ENCODE measurements at places on chromosomes 7 and 10.

GRCh38 chr7:70484255-70484654 is 647.7 kb upstream of the GALNT17 start:
- no peak for DNase-seq

DNA sequence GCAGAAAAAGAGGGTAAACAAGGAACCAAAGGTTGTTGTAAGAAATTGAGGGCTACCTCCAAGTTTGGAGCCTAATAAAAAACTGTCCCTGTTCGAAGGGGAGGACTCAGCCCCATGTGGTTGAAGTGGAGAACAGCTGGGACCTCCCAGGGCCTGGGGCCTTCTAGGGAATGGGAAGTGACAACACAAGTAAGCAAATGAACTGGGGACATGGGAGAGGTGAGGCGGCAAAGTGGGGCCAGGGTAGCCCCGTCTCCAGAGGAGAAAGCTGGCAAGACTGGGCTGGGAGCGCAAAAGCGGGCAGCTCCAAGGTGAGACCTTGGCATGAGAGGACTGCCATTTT is 198.1 kb downstream of the ZNF438 start:
- DNase-seq = no peak

DNA sequence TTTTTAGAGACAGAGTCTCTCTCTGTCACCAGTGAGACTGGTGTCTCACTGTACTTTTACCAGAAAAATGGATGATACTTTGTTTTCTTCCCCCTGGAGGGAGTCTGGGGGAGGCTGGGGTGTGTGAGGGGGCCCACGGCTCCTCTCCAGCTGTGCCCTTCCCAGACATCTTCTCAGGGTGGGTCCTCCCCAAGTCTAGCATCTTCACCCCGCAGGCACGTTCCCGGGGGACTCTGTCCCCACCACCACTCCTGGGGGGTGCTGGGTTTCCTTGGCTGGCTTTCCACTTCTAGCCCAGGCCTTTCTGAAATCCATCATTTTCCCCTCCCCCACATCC is 61.8 kb upstream of the MKRN1 start:
- no peak for DNase-seq

DNA sequence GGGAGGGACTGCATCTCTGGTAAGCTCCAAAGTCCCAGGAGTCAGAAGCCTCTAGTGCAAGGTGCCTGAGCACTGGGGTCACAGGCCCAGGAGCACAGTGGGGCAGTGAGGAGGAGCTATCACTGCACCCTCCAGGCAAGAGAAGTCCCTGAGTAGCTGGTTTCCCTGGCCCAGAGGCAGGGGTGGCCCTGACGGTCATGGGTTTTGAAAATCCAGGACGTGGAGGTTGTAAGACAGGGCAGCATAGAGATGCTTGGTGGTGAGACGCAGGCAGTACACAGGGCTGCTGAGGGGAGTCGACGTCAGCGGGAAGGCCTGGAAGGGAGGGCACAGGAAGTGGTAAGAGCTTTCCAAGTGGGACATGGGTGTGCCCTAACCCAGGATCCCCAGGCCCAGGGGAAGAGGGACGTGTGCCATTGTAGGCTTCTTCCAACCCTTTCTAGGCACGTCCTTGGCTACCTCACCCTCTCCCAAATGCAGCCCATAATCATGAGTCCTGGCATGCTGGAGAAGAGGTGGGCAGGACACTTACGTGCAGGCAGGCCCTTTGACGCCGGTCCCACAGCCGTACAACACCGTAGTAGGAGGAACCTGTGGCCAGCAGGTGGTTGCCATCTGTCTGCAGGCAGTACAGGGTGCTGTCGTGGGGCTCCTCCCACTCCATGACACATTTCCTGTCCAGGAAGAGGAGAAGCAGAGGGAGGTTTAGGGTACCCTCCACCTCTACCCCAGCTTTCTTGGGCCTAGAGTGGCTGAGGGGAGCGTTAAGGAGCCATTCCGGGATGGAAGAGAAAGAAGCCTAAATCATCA is 23.2 kb downstream of the DPCD start:
- DNase-seq = no peak

GRCh38 chr10:11517150-11517549 is 94.3 kb downstream of the USP6NL start:
- DNase-seq = no peak

DNA sequence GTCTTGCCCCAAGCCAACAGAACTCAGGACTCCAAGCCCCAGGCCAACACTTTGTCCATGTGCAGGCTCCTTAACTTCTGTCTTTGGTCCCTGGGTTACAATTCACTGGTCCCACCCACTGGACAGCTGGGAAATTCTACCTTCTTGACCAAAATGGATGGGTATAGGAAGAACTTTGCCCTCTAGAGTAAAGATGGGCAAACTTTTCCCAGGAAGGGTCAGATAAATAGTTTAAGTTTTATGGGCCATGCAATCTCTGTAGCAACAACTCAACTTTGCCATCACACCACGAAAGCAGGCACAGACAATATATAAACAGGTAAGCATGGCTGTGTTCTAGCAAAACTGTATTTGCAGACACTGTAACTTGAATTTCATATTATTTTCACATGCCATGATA is 147.1 kb downstream of the PLXNA4 start:
- DNase-seq = no peak

DNA sequence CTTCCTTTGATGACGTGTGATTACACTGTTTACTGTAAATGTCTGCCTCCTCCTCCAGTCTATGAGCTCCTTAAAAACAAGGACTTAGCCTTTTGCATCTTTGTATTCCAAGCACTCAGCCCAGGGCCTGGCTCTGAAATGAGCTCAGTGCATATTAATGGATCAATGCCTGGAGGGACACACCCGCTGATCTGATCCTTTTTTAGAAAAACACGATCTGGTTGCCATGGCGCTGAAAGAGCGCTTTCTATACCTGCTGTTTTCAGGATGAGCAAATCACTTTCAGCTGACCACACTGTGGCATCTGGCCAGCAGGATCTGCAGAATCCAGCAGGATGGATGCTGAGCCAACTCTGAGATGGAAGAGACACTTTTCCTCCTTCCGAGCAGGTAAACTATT is 37.8 kb upstream of the GARS1 start:
- no peak for DNase-seq

DNA sequence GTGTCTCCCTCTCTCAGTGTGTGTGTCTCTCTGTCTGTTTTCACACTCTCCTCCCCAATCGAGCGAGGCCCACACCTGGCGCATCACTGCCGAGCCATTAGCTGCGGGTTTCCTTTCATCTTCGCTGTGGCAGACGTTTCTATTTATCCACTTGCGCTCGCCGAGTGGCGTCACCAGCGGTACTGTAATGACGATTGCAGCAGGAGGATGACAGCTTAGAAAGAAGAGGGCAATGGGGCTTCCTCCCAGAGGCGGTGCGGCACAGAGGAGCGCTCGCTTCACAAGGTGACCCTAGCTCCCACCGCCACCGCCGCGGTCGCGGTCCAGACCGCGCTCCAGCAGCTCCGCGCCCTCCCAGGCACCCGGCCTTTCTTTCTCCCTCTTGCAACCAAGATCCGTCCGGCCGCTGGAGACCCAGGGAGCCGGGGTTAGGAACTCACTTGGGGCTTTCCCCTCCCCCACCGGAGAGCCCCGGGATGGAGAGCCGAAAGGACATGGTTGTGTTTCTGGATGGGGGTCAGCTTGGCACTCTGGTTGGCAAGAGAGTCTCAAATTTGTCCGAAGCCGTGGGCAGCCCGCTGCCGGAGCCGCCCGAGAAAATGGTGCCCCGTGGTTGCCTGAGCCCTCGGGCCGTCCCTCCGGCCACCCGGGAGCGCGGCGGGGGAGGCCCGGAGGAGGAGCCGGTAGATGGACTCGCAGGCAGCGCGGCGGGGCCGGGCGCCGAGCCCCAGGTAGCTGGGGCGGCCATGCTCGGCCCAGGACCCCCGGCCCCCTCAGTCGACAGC is at the start of gene EVX1:
Gene EVX1, plus strand, starts transcription at position 248 of the 785 bp plus-strand sequence. Its CDS starts 229 bp downstream, at position 477.
- peak; percentile 59 for DNase-seq

DNA sequence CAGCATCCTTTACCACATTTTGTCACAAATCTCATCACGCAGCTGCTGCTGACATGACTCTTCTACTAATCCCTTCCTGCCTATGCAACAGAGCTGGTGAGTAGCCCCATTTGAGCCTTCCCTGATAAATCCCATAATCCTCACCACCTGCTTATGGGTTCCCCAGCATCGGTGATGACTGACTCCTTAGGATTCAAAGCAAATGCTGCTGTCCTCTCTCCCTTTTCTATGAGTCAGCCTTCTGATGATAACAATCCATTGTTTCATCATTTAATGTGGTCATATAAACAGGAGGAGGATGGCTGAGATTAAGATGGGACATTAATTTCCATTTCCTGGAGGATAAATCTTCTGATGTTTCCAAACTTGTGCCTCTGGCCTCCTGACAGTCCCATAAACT is 73.4 kb downstream of the SORCS1 start:
- DNase-seq = no peak

DNA sequence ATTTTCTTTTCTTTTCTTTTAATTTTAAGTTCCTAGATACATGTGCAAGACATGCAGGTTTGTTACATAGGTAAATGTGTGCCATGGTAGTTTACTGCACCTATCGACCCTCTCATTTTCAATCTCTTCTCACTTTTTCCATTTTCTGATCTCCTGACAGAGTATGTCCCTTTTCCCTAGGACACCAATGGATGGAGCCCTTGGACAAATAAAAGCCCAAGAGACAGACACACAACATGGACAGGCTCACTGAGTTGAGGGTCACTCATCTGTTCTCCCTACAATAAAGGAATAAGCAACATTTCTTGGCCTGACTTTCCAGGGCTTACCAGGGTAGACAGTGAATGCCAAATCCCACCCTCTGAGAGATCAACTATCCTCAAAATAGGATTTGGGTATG is 15.2 kb upstream of the UBE2D1 start:
- no peak for DNase-seq

DNA sequence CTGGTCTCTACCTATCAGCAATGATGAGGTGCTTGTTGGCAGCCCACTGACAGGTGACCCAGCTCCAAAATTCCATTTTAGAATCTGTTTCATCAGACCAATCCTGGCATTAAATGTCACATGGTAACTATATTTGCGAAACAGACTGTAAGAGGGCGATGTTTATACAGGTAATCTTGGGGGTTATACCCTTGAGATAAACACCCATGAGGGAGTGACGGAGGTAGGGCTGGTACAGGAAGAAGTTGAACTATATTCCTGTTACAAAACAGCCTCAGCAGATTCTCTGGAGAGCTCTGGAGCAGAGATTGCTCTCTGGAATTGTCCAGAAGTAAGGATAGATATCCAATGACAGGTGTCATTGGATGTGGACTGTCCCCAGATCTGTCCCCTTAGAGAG is 444.8 kb upstream of the DPP6 start:
- DNase-seq = no peak

- no peak for DNase-seq
Observed at GRCh38 chr10:79979310-79979975, 30.5 kb upstream of the SFTPD start.

DNA sequence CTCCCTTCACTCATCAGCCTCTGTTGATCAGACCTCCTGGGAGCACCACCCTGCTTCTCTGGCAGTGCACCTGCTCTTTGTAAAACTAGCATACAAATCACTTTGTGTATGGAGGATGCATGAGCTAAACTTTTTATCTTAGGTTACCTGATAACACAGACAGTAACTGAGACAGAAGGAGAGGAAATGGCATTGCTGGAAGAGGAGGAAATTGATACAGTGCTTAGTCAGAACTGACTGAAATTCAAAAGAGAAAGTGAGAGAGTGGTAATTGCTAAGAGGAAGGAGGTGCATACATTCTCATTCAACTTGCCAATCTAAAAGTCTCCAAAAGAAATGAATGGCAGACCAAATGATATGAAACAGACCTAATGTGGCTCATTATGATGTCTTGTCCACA is 1120.7 kb downstream of the GATA3 start:
- no peak for DNase-seq

DNA sequence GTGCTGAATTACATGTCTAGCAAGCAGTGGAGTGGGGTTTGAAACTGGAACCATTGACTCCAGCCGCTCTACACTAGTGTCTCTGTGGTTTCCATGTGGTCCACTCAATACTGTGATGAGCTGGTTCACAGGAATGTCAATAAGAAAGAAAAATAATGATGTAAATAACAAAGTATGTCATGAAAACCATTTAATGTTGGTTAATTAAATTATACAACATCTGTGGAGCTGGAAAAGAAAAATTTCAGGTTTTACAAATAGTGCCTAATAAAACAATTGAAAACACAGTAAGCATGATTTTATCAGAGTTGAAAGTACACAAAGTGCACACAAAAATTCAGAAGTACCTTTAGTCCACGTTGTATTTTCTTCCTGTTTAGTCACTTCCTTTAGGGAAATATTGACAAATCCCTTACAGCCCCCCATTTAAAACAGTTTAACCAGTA is 28.7 kb upstream of the NAMPT start:
- DNase-seq = no peak

GRCh38 chr10:71780719-71781118 is 7.4 kb upstream of the VSIR start:
- DNase-seq = no peak

- no peak for DNase-seq
Observed at GRCh38 chr10:112835944-112836451, 114.0 kb upstream of the TCF7L2 start.

DNA sequence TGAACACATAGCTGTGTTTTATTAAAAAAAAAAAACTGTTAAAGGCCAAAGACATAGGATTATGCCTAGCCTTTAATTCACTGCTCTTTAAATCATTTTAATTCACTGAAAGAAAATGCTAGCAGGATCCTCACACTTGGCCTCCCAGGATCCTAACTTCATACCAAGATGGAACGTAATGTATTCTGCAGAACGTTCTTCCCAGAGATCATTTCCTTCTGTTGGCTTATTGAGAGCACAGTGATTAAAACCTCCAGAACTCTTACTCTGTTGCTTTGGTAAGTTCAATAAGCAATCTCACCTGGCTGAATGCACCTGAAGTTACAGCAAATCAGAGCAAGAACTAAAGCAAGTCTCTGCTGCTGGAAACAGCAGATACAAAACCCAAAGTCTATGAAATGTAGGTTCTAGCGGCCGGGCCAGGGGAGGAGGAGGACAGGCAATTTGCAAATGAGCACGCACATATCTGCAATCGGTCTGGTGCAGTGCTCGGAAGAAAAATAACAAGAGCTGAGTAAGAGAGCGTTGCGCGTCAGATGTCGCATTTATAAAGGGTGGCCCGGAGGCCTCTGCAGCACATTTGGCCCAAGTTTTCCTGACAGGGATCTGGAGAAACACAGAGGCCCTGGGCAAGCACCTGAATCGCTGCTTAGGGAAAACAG is 193.9 kb downstream of the FAM107B start:
- DNase-seq = no peak
